Activated CD8-positive, alpha-beta memory T cell treated with anti-CD3 and anti-CD28 coated beads, Interleukin-2, amount 50 U/mL, for 4 hours (primary cell): ENCODE measurements at places on chromosomes 13 and 19.

GRCh38 chr13:84500016-84500415 is 617.7 kb upstream of the SLITRK1 start:
- no peak for DNase-seq

GRCh38 chr13:111080642-111081041 is 34.5 kb upstream of the ARHGEF7 start:
- DNase-seq, result no peak

- no peak for DNase-seq
Observed at GRCh38 chr13:24893863-24894262, 129.9 kb downstream of the RNF17 start.

- no peak for DNase-seq
Observed at GRCh38 chr19:14477418-14478112, 2.4 kb upstream of the PTGER1 start.

GRCh38 chr19:33156334-33156733 is 24.4 kb downstream of the WDR88 start:
- DNase-seq, result no peak

GRCh38 chr19:7994114-7994513 is 11.3 kb downstream of the ELAVL1 start:
- no peak for DNase-seq

- no peak for DNase-seq
Observed at GRCh38 chr13:102122147-102122546, 279.7 kb downstream of the FGF14 start.

- DNase-seq, result peak; percentile 61
Observed at GRCh38 chr19:50537769-50538230, 24.1 kb upstream of the ASPDH start.

DNA sequence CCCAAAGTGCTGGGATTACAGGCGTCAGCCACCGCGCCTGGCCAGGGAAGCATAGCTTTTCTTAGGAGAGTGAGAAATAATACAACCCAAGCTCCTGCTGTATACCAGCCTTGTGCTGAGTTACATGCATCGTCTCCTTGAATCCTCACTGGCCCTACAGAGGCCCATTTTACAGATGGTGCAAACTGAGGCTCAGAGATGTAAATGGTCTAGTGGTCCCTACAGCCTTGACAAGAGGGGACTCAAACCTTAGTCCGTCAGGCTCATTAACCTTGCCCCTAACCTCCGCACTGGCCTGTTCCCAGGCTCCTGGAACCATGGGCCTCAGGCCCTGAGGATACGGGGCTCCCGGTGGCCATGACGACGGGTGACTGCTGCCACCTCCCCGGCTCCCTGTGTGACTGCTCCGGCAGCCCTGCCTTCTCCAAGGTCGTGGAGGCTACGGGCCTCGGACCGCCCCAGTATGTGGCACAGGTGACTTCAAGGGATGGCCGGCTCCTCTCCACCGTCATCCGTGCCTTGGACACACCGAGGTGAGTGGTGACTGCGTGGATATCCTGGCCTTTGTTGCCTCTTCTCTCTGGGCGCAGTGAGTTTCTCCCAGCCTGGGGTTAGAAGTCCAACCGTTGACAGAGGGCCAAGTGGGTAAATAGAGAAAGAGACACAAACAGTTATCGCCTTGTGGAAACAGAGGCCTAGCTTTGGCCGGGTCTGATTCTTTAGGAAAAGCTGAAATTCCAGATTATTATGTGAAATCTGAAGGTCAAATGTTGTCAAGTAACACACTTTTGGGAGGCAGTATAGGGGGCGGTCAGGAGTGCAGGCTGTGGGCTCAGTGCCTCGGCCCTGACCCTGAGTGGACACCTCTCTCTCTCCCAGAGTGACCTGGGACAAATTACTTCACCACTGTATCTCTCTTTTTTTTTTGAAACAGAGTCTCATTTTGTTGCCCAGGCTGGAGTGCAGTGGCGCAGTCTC is 8.7 kb downstream of the MARCHF2 start:
- no peak for DNase-seq

DNA sequence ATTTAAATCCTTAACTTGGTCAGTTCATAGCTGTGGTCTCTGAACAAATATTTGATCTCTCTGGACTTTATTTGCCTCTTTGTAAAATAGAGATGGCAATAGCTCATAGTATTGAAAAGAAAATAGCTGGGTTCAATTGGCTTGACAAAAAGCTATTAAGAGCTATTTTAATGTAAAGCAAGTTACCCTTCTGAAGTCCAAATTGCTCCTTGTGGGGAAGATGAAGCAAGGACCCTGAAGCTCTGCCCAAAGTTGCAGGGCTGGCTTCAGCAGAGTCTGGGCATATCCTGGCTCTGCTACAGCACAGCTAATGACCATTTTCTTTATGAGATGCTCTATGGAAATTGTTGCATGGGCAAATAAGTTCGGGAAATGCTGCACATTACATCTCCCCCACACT is 484.5 kb downstream of the TDRD3 start:
- DNase-seq, result no peak

DNA sequence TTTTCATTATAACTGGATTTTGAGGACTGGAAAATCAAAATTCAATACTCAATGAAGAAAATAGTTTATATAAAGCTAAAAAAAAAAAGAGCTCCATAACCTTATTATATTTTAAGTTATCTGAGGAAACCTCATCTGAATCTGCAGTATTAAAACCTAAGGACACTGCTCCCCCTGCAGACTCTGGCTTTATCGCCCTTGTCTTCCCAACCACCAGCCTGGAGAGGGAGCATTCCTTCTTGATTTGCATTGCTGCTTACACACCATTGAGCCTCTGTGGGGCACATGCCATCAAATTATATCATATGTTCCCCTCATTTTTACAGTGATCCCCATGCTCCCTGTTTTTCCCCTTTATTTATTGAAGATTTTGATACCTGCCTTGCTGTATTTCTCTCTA is 871.4 kb upstream of the GPC6 start:
- no peak for DNase-seq

DNA sequence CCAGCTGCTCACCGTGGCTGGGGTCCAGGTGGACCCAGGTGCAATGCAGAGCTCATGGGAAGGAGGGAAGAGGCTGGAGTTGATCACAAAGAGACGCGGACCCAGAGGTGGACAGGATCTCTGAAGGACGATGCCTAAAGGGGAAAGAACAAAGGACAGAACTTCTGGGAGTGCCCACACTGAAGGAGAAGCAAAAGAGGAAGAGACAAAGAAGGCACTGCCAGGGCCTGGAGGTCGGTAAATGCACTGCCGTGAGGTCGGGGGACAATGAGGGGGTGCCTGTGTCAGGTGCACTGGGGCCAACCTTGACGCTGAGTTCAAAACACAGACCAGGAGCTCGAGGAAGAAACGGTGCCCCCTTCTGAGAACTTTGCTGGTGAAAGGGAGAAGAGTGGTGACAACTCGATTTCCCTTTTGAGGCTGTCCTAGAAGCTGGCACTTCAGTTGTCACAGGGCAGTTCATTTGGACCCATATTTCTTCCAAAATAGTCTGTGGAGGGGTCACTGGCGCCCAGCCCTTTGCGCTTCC is 55.6 kb downstream of the GJA3 start:
- DNase-seq, result no peak

DNA sequence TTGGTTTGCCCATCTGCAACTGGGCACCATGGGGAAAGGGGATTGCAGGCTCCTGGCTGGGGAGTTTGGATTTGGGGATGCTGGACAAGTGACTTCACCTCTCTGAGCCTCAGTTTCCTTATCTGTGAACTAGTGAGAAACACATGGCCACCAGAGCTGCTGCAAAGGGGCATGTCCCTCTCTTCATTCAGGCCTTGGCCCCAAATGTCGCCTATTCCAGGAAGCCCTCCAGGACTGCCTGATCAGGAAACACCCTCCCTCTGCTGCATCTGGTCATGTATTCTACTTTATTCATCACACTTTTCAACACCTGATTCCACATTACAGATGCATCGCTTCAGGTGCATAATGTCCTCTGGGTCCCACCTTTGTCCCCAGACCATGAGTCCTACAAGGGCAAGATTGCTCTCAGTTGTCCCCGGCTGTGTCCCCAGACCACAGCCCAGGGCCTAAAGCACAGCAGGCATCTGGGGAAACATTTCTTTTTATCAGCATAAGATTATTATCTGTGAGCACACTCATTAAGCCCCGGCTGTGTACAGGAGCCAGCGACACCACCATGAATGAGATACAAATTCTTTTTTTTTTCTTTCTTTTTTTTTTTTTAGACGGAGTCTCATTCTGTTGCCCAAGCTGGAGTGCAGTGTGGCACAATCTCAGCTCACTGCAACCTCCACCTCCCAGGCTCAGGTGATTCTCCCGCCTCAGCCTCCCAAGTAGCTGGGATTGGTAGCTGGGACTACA is 37.5 kb downstream of the ARRDC2 start:
- DNase-seq, result no peak

GRCh38 chr19:41298348-41298964 is 11.5 kb upstream of the CCDC97 start:
- DNase-seq, result peak; percentile 35

DNA sequence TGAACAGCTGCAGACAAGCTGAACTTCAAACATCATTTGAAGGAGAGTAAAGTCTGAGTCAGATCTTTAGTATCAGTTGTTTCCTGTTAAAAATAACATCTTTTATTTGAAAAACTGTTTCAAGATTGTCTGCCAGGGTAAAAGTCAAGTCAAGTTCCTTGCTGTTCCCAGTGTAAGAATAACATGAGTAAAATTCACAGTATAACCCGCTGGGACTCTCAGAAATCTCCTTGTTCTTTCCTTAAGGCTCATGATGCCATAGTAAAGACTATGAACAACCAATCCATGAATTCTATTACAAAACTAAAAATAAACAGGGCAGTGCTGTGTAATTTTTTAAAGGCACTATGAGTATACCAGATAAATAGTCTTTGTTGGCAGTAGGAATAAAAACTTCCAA is 112.9 kb downstream of the IRS2 start:
- DNase-seq, result no peak

GRCh38 chr13:97565906-97566305 is 131.9 kb downstream of the RAP2A start:
- no peak for DNase-seq

GRCh38 chr19:43858174-43858573 is 31.1 kb downstream of the ZNF283 start:
- no peak for DNase-seq

- no peak for DNase-seq
Observed at GRCh38 chr13:87622971-87623370, 48.2 kb upstream of the SLITRK5 start.

GRCh38 chr19:46251416-46251815 is 21.9 kb downstream of the IGFL1 start:
- no peak for DNase-seq

GRCh38 chr19:41397086-41398049 is at the start of the genes BCKDHA and EXOSC5:
TSS of gene BCKDHA (plus strand) at chr19:41397818. CDS start at chr19:41397828, 10 bp downstream.
TSS of gene EXOSC5 (minus strand) at chr19:41397359. CDS start at chr19:41397328, 31 bp downstream.
- peak; percentile 98 for DNase-seq

DNA sequence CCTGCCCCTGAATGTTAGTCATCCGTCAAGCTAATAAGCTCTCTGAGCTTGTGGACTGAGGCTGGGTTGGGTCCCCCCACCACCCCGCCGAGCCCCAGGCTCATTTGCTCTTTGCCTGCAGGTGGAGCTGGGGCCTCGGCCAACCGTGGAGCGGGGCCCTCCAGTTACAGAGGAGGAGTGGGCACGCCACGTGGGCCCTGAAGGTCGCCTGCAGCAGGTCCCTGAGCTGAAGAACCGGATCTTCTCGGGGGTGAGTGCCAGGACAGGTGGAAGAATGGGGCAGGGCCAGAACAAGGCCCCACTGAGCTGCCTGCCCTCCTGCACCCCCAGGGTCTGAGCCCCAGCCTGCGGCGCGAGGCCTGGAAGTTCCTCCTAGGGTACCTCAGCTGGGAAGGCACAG is 5.1 kb downstream of the TBC1D17 start:
- DNase-seq, result no peak

GRCh38 chr13:110127986-110128511 is 178.9 kb downstream of the COL4A1 start:
- no peak for DNase-seq

DNA sequence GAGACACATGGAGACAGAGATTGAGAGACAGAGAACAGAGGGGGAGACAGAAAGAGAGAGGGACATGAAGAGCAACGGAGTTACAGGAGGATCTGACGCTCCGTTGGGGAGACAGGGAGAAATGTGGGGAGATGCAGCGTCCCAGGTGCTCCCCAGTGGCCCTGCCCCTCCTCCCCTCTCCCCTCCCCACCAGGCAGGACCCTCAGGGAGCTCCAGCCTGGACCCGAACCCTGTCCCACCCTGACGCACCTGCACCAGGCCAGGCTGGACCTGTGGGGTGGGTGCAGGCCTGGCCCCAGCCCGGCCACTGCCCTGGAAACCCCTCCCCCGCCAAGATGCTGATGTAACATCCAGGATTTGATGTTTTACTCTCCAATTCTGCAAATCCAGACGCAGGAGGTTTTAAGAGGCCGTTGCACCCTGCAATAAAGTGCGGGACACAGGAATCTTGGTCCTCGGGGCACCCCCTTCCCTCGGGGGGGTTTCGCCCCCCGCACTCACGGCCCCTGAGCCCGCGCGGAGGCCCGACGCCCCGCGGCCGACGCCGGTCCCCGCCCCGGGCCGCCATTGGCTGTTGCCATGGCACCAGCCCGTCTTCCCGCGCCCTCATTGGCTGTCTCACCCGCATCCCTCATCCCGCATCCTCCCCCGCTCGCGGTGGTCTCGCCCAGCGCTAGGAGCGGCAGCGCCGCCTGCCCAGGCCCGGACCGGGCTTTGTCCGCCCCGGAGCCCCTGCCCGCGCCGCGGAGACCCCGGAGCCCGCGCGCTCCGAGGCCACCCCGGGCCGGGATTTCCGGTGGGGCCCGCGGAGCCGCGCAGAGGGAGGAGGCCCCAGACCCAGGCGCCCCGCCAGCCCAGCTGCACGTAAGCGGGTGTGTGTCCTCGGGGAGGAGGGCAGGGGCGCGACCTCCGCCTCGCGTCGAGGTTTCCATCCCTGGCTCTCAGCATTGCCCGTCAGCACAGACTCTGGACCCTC is at the start of gene APC2:
TSS of gene APC2 (plus strand) at position 655 of the 976 bp plus-strand sequence. CDS start 2,881 bp downstream, outside the sequence.
- DNase-seq, result no peak

DNA sequence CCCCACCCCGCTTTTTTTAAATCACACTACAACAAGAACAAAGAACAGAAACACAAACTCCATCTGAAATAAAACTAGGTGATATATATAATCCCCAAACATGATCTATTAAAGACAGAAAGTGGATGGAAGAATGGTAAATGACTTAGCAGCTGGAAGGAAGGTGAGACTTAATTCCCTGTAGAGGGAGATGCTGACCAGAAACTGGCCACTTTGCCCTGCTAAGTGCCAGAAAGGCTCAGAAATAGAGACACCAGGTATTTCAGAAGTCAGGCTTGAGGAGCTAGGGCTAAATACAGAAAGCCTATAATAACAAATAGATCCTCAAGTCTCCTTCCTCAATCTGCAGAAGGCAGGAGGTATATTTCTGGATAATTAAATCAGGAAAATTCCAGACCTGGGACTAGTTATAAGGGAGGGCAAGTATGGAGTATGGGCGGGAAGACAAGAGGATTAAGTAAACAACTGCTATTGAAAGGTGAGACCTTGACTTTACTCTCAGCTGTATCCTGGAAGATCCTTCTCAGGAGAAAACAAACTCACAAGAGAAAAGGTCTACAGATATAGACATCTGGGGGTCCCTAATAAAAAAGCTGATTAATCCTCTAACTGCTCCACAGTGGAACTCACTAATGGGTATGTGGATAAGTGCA is 32.2 kb downstream of the MTRF1 start:
- DNase-seq, result no peak
